Mesothelial cell of epicardium (in vitro differentiated cells): ENCODE measurements at places on chromosomes 5 and 9. TPM values are rescaled to one million over a fixed set of nuclear protein-coding genes. Genes with fewer than 3 reads are reported as not detected.

GRCh38 chr5:139082813-139083498 is 115.2 kb downstream of the SIL1 start:
- DNase-seq, result no peak

- DNase-seq, result no peak
These were observed 234.2 kb downstream of the SYK start for GRCh38 chr9:91035825-91036208.

DNA sequence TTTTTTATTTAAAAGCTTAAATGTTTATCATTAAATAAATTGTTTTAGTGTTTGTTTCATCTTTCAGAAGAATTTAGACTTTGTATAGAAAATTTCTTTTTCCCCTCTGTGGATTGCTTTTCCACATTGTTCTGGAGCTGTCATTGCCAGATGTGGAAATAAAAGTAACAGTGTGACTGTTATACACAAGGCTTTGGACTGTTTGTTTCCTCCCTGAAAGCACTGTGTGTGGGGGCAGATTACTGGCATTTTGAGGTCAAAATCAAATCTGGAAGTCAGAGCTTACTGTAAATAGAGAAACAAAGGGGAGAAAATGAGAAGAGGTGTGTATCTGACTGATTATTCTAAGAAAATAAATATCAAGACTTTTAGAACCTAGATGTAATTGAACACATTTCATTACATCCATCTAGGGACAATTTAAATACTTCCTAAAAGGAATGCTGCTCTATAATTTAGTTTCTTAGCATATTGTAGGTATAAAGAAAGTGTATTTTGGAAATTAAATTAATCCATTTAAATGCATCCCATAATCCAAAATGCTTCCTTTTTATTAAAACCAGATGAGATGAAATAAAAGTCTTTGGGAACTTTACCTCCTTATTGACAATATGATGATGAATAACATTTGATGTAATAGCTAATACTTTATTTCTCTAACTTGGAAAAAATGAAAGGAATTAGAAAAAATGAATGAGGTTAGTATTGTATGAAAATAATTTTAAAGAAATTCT is 51.9 kb downstream of the ERCC6L2 start:
- DNase-seq, result no peak

Gene CER1
- 0.78 to 1.2 TPM (median 1.0 TPM) in 3 replicates for total RNA-seq

DNA sequence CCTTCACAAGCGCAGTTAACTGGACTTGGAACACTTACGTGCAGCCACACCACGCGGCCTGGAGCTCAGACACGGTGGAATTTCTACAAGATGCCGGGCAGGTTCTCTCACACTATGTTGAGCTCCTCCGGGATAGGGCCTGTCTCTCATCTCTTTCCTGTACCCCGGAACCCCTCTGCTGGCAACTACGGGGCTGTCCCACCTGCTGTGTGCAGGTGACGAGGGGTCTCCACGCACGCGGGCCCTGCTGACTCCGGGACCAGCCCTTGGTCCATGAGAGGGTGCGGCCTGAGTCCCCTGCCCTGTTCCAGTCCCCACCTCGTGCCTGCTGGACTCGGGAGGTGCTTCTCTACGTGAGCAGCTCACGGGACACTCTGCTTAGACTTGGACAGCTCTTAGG is 40.1 kb downstream of the SLC6A3 start:
- DNase-seq, result no peak

DNA sequence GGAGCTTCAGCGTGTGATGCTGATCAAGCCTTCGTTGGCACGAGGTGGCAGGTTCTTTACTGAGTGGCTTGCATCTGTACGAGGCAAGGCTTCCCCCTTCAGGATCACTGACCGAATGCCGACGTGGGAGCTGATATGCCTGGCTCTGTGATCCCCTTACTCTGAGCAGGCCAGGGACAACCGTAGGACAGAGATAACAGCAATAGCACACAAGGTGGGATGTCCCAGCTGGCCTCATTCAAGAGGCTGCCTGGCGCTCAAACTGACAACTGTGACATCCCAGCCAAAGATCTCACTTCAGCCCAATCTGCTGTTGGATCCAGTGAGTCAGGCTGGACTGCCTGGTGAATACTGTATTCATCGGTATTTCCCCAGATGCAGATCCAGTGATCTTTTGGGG is 199.4 kb upstream of the PANK3 start:
- no peak for DNase-seq

Gene HAPLN1
- total RNA-seq, result 1.4 to 2.8 TPM (median 1.9 TPM) in 3 replicates

DNA sequence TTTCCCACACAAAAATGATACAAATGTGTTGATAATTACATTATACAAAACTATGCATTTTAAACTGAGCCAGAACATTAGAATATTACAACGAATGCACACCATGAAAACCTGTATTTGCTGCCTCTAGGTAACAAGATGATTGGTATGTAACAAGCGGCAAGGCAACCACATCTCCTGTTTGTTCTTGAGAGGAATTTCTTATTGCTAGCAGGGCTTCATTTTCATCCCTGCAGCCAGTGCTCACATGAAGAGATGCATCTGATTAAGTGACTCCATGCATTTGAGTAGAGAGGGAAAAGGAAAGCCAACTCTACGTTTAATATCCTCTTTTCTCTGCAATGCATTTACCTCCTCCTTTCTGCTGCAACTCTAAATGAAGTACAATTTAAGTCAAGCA is 36.6 kb downstream of the FRMD3 start:
- DNase-seq, result no peak

GRCh38 chr5:158958021-158958994 is 141.4 kb downstream of the EBF1 start:
- no peak for DNase-seq

Gene SHLD3
- 3.5 to 4.0 TPM (median 3.7 TPM) in 3 replicates for total RNA-seq

GRCh38 chr5:151709109-151709735 is 22.5 kb upstream of the SPARC start:
- peak; percentile 1 for DNase-seq

GRCh38 chr9:111529787-111530186 is 4.8 kb downstream of the ZNF483 start:
- no peak for DNase-seq

- DNase-seq, result no peak
These were observed 8.6 kb upstream of the OXCT1 start for GRCh38 chr5:41878643-41879478.

Gene TCF7
- 7.5 to 9.0 TPM (median 8.0 TPM) in 3 replicates for total RNA-seq

GRCh38 chr5:116058346-116058936 is 26.2 kb downstream of the ARL14EPL start:
- DNase-seq, result no peak

- DNase-seq, result no peak
These were observed 95.5 kb upstream of the PUM3 start for GRCh38 chr9:2939368-2939767.

DNA sequence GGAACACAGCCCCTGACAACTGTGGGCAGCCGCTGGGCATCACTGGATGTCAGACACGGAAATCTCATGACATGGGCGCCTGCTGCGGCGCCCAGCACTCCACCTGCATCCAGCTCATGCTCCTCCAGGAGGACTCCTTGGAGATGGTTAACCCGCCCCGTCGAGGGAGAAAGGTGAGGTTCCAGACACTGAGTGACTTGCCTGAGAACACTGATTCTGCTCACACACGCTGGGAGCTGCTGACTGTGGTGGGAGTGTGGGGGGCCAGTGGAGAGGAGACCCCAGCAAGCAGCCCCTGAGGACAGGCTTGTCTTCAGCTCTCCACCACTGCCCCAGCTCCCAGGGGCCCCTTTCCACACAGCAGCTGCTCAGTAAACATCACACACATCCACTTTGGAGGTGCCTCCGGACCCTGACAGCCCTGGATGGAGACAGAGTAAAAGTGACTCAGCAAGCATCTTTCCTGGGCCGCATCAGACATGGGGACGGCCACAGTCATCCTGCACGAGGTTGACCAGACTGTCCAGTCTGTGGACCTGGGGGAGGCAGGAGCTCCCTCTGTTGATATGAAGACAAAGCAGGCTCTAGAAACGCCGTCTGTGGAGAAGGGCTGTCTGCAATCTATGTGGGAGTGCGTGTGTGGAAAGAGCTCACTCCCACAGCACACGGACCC is 283.7 kb upstream of the IRX4 start:
- DNase-seq, result no peak

GRCh38 chr9:127388856-127389238 is 8.1 kb upstream of the SLC2A8 start:
- DNase-seq, result peak; percentile 42

- no peak for DNase-seq
These were observed 59.1 kb upstream of the TMEM252 start for GRCh38 chr9:68599826-68600225.

GRCh38 chr9:31112491-31112890 is 1272.0 kb upstream of the ACO1 start:
- DNase-seq, result no peak

Gene NEUROG1
- total RNA-seq, result not detected in 3 replicates

DNA sequence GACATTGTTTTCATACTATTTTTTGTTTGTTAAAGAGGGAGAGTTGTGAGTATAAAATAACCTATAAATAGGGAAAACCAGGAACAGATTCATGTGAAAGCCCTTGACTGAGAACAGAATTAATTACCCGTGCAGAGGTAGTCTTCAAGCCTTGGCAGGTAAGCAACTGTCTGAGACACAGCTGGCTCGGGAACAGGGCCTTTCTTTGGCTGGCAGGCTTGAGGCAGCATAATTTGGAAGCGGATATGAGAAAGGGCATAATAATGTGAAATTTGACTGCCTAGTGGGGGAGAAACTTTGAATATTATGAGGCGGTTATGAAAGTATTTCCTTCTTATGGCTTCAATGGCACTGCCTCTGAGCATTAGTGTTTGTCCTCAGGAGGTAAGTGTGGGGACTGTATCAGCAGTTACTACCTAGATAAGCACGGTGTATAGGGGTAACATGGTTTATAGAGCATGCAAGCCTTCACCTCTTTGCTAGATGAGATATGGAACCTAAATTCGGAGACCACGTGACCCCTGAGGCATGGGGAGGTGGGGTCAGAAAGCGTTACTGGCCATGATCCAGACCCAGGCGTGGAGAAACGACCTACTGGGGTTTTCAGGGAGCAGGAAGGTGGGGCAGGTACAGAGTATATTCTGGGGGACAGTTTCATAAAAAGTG is 210.2 kb upstream of the GAS1 start:
- DNase-seq, result no peak

GRCh38 chr5:171937351-171937750 is 69.1 kb downstream of the FBXW11 start:
- no peak for DNase-seq

DNA sequence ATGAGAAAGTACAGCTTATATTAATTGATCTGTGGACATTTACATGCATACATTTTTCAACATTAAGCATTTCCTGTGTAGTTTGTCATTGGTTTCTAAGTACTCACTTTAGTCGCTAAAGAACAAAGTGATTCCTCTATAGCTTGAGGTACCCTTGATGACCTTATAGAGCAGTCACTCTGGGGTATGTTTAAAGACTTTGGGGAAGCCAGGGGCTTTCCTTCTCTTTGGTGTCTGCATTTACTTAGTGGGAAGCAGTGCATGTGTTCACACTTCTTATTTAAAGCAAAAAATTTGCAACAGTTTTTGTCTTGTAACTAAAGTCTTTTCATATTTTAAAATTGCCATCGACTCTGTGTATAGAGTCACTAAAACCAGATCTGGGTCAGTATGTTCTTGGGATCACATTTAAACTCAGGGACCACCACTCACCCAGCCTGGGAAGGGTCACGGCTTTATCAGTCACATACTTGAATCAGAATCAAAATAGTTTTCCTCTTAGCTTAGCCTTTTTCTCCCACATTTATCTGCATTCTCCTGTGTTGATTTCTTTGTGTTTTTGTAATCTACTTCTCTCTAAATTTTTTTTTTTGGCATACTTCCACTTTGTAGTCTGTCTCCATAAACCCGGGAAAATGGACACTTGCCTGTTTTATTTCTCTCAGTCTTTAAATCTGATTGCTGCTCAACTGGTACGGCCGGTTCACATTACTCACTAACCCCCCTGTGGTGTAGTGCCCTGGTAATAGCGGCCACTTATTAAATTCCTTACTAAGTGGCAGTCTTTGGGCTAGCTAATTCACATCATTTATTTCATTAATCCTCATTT is 143.9 kb upstream of the FBN2 start:
- DNase-seq, result no peak

DNA sequence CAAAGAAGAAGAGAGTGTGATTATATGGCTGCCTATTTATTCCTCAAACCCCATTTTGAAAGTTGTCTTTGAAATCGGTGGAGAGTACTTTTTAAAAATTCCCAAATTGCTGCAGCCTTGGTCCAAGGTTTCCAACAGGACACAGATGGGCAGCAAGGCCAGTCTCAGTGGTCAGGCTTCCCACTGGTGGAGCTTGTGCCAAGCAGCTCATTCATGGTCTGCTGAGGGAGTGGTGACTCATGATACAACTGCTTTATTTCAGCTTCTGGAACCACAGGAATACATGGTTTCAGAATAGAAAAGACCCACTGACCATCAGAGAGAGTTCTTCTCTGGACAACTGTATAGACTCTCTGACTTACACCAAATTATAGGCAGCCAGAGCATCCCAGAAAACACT is 673.1 kb upstream of the KLF4 start:
- DNase-seq, result no peak

- DNase-seq, result no peak
These were observed 431.3 kb upstream of the ITGA1 start for GRCh38 chr5:52356311-52356918.

DNA sequence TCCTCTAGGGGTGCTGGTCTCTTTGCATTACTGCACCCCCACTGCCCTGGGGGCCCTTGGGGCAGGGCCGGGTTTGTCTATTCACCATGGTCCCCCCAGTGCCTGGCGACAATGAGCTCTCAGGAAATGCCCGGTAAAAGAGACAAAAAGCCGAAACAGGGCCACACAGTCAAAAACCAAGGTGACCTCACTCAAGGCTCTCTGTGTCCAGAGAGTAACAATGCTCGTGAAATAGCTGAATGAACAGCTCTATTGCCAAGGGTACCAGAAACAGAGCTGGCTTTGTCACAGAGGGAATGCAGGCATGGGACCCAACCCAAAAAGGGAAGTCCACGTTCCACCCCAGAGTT is 16.0 kb downstream of the SH3PXD2B start:
- DNase-seq, result no peak

GRCh38 chr9:126902210-126902609 is 12.4 kb upstream of the RALGPS1 start:
- DNase-seq, result no peak

DNA sequence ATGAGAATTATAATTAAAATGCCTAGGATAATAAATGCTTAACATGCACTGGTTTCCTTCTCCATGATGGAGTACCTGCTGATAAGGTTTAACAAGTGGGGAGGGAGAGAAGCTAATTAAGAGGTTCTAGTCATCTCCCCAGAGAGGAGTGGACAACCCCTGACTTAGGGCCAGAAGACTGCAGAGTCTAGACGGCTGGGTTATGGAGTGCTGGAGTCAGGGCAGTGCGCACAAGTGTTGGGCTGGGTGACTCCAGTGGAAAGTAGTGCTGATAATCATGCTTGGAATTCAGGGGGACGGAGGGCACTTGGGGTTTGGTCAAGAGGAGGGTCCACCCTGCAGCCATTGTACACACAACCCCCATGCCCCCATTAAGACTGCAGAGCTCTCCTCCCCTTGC is 32.8 kb upstream of the TGFBI start:
- DNase-seq, result no peak

GRCh38 chr5:178525906-178526732 is 64.1 kb downstream of the COL23A1 start:
- DNase-seq, result no peak

Gene PSAT1
- total RNA-seq, result 29.9 to 32.5 TPM (median 30.7 TPM) in 3 replicates
